ENCODE measurements at places on chromosomes 3 and 15.

GRCh38 chr15:41258750-41259471, 27.8 kb downstream of the CHP1 start:
- DNase-seq, result no peak

- DNase-seq, result no peak
Observed at GRCh38 chr3:41011854-41012253, 187.5 kb upstream of the CTNNB1 start.

GRCh38 chr3:126270145-126270811, 86.9 kb downstream of the KLF15 start:
- DNase-seq, result no peak

GRCh38 chr3:61181874-61182273, 69.4 kb downstream of the FHIT start:
- DNase-seq, result no peak

DNA sequence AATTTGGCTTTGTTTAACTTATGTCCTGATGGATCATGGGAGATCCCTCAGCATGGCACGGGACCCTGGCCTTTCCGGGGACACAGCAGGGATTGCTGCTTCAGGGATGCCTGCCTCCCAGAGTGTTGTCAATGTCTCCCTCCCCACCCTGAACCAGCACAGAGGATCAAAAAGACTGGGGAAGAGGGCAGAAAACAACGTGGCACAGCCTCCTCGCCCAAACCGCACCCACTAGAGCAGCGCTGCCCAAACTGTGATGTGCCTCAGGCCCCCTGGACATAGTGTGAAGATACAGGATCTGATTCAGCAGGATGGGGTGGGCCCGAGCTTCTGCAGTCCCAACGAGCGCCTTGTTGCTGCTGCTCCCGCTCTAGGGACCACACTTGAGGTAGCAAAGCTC, 34.5 kb downstream of the SLC6A20 start:
- no peak for DNase-seq

GRCh38 chr3:75781079-75781745, 4.1 kb downstream of the ZNF717 start:
- DNase-seq, result no peak

GRCh38 chr15:50107591-50108408, 11.2 kb downstream of the ATP8B4 start:
- DNase-seq, result no peak

DNA sequence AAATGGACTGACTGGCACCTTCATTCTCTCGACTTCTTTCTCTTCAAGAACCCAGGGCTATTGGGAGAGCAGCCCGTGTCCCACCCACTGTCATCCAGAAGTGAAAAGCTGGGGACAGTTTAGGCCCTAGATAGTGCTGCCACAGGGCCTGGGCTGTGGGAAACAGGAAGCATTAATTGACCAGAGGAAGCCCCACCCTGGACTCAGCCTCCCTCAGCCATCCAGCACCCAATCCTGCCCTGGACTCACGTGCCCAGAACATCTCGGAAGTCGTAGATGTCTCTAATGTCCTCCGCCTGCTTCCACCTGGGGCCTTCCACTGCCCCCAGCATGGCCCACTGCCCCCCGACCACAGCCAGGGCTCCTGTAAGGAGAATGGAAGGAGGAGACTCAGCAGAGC, 2.3 kb downstream of the CAMK1 start:
- no peak for DNase-seq

DNA sequence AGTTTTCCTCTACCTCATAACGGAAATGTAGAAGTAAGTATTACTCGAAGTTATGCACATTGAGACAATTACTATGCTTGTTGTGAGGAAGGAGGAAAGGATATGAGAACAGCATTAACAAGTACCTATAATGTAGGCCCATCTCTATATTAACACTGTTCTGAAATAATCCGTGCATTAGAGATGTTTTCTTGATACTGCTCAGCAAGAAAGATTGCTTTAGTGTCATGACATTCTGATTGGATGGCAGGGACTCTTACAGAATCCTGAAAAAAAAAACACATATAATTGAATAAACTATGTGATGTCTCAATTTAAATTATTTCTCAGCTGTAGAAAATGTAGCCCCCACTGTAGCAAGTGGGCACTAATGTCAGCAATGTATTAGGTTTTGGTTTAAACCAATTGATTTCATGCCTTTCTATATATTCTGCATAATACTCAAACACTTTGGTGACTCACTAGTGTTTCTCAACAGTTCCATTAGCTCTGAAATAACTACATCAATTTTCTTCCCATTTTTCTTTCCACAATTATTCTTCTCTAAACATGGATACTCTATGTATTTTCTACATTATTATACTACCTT, 598.3 kb upstream of the BCHE start:
- no peak for DNase-seq

DNA sequence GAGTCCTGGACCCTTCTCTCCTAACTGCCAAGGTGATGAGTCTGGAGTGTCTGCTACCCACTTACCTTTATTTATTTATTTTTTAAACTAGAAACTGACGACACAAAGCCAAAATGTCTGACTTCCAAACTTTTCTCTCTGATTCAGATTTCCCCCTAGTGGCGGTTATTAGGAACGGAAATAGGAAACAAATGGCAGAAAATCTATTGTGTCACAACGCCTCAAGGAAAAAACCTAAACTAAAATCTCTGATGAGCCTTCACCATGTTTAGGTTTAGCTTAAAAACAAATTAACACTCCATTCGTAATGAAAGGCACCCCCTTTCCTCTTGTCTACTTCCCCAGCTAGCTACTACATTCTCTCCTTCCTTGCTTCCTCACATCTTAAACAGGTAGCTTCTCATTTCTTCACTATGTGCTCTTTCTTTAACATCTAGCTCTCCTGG, 94.0 kb upstream of the MEX3B start:
- no peak for DNase-seq

GRCh38 chr3:14892226-14892625, 55.2 kb upstream of the NR2C2 start:
- DNase-seq, result no peak

DNA sequence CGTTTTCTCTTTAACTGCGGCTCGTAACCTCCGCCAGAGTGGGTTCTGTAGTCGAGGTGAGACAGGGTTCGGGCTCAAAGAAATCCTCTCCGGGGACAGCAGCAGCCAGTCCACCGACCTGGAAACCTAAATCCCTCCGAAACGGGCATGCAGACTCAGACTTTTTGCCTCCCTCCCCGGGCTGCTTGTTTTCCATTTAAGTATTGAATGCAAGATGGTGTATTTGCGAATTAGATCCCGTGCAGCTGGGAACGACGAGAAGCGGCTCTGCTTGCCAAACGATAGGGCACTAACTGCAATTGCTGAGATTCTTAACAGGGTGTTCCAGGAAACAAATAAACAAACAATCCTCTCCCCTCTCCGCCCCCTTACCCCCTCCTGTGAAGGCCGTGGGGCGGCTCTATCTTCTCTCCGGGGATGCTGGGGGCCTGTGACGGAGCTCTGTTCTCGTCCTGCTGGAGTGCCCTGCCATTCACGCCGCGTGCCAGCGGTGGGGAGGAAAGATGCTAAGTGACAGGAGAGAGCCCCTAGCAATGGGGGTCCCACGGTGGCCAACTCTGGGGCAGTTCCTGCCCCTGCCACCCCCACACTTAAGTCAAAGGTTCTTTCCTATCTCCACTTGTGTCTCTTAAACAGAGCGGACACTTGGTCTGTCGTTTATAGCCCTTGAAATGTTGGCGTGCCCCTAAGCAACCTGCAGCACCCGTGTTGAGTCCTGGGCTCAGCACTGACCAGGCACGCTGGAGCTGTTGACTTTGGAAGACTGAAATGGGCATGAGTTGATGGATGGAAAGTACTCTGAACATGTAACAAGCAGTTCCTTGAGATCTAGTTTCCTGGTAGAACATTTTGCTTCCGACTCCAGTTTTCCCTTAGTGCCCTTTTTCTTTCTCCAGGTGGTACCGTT, 1.3 kb upstream of the ETV5 start:
- DNase-seq, result no peak

- no peak for DNase-seq
Observed at GRCh38 chr15:60905587-60905986, 323.5 kb downstream of the RORA start.

DNA sequence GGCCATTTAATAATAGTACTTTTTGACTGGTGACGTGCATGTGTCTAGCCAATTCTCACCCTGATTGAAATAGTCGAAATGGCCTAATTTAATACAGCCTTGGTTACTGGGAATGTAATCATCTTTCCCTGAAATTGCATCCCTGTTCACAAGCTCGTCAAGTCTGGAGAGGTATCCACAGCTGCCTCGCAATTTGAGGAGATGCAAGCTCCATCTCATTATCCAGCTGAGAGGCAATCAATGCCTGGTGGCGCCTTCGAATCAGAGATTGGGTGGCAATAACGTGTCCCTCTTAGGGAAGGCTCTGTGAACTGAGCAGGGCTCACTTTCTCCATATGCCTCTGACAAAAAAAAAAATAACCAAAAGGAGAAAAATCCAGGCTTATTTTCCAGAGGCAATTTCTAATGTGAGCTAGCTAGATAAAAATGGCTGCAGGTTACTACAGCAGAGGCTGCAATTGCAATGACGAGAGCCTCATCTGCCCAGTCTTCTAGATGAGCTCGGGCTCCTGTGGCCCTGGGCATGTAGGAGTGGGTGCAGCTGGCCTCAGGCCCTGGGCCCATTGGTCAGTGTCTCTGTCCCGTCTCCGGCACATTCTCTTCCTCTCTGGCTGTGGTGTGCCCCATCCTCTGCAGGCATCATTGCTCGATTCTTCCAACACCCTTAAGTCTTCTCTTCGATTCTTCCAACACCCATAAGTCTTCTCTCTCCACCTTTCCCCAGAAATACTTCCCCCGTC, 487.5 kb downstream of the GABRG3 start:
- DNase-seq, result no peak

DNA sequence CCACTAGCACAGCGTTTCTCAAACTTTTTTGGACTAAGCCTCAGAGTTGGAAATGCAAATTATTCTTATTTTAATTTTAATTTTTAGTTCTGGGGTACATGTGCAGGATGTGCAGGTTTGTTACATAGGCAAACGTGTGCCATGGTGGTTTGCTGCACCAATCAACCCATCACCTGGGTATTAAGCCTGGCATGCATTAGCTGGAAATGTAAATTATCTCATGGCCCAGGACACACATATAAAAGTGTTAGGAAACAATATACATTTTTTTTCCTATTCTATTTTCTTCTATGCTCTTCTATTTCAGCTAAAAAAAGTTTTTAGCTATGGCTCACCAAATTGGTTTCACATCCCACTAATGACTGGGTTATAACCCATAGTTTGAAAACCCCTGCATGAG, 73.3 kb upstream of the LRIG1 start:
- no peak for DNase-seq

DNA sequence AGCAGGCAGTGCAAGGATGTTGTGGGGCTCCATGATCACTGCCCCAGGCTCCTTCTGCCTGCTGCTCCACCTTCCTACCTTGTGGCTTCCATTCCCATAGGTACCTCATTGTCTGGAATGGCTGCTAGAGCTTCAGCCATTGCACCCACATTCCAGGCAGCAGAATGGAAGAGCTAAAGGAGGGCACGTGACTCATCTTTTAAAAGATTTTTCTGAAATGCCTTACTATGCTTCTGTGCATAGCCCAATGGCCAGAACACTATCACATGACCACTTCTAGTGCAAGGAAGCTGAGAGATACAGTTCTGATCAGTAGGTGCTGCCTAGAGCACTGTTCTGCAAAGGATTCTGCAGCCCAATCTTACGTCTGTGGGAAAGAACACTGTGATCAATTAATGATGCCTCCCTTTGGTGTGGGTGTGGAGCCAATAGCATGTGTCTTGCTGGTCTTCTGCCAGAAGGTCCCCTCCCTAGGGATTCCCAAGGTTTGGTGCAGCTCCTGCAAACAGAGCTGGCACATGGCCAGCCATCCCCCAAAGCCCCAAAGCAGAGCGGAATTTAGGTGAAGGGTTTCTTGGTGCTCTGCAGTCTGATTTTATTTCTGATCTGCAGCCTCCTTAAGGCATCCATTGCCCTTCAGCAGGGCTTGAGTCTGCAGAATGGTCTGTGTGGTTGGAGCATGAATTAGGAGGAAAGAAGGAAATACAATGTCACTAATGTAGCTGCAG, 34.4 kb downstream of the SPSB4 start:
- no peak for DNase-seq

DNA sequence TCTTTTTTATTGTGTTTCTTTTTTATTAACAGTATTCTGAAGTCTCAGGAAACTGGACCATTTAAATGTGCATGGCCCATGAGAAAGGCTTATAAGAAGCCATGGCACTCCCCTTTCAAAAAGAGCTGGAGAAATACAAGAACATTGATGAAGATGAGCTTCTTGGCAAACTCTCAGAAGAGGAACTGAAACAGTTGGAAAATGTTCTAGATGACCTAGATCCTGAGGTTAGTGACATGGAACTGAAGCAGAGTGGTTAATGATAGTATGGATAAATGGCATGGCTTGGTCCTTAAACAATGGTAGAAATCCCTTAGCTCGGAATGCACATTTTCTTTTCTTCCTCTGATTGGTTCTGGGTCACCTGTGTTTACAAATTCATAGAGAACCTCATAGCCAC, 14.9 kb downstream of the TMOD2 start:
- no peak for DNase-seq

- no peak for DNase-seq
Observed at GRCh38 chr3:188319569-188319968, 165.6 kb downstream of the LPP start.

- no peak for DNase-seq
Observed at GRCh38 chr3:56997675-56998074, 62.8 kb upstream of the SPATA12 start.

DNA sequence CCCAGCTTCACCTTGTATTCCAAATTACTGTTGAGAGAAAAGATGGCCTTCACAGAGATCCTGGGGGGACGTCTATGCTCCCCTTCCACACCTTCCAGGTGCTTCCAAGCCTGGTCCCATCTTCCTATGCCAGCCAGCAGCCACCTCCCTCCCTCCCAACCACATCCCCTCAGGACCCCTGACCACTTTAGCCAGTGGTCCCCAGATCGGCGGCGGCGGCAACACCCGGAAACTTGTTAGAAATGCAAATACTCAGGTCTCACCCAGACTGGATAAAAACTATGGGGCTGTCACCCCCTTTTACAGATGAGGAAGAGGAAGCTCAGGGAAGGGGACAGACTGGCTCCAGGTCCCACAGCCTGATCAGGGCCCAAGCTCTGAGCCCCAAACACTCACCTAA, 38.0 kb upstream of the PRSS50 start:
- no peak for DNase-seq

DNA sequence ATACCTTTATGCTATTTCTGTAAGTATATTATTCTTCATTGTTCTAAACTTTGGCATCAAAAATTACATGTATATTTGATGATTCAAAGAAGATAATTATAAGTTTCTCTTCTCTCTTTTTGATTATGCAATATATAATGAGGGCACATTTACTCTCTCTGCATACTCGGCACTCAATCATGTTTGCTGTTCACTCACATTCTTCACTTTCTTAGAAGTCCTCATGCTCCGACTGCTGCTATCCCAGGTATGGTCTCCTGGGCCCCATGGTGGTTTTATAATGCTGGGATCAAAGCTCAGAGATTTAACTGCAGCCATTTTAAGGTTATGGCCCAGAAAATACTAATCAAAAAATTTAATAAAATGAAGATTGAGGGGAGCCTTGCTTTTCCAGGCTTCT, 529.7 kb upstream of the IL12A start:
- no peak for DNase-seq

- no peak for DNase-seq
Observed at GRCh38 chr3:197504229-197504628, 51.5 kb downstream of the BDH1 start.
